ENCODE measurements at places on chromosomes 5 and 9.

- no peak for DNase-seq
Observed at GRCh38 chr5:152546493-152546892, 141.4 kb upstream of the NMUR2 start.

DNA sequence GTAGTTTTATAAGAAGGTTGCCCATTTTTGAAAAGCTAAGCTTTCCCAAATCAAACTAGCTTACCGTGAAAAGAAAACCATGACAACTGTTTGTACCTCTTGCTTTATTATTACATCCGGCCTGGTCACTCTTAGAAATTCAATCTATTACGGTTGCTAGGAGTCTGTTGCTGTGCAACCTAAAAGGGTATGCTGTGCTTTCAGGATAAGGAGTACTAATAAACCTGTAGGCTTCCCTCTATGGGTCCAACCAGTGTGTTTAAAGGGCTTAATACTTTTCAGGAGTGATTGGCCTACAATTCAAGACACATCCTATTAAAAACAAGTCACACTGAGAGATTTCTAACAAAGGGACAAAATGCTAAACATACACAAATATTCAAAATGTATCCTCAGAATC is 27.1 kb downstream of the RFX3 start:
- no peak for DNase-seq

GRCh38 chr5:103424453-103425205 is 138.0 kb downstream of the NUDT12 start:
- no peak for DNase-seq

- no peak for DNase-seq
Observed at GRCh38 chr9:124940521-124940893, 376 bp downstream of the GOLGA1 start.

DNA sequence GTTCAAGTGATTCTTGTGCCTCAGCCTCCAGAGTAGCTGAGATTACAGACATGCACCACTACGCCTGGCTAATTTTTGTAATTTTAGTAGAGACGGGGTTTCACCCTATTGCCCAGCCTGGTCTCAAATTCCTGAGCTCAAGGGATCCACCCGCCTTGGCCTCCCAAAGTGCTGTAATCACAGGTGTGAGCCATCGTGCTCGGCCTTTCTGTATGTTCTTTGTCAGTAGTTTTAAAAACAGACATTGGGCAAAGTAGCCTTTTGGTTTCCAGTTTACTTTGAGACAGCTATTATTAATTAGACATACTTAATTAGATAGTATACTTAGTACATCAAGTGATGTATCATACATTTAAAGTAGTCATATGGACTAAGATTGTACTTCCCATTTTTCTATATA is 45.2 kb downstream of the RBM27 start:
- DNase-seq = no peak

- no peak for DNase-seq
Observed at GRCh38 chr9:68437785-68438184, 81.4 kb downstream of the PGM5 start.
